Thoracic aorta (tissue), 2 donors: ENCODE measurements at places on chromosomes 13 and 19.

GRCh38 chr19:54399189-54399588, 16.1 kb upstream of the TTYH1 start:
- DNase-seq: no peak

- DNase-seq: no peak
These were observed 6.6 kb downstream of the THOP1 start for GRCh38 chr19:2791876-2792275.

GRCh38 chr19:40862785-40863184, 12.5 kb upstream of the CYP2A6 start:
- DNase-seq: no peak

GRCh38 chr19:51114087-51114729, 6.0 kb upstream of the CTU1 start:
- DNase-seq: no peak

GRCh38 chr13:22112956-22113745, 442.3 kb downstream of the FGF9 start:
- DNase-seq: no peak

- DNase-seq: no peak
These were observed 19.9 kb upstream of the TINCR start for GRCh38 chr19:5587661-5588060.

DNA sequence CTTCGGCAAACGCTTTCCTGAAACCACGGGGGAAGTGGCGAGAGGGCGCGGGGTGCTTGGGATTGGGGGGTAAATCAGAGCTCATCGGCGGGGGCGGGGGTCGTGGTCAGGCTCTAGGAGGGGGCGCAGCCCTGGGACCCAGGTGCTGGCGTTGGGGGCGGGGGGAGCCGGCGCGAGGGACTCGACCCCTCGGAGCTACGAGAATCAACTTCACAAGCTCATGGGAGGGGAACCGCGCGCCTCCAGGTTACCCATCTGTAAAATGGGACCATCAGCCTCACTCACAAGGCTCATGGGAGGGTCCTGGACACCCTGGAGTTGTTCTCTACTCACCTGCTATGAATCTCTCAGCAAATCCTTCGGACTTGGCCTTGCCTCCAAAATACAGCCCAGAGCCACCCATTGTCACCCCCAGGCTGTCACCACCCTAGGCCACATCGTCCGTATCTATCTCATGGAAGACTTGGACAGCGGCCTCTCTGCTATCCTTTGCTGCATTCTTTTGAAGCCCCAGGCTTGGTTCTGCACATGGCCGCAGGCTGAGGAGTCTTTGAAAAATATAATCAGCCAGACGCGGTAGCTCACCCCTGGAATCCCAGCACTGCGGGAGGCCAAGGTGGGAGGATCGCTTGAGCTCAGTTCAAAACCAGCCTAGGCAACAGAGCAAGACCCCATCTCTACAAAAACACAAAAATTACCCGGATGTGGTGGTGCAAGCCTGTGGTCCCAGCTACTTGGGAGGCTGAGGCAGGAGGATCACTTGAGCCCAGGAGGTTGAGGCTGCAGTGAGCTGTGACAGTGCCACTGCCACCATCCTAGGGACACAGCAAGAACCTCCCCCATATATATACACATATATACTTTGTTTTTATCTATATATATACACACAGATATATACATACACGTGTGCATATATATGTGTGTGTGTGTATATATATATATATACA, 939 bp upstream of the RANBP3 start:
- DNase-seq: no peak

DNA sequence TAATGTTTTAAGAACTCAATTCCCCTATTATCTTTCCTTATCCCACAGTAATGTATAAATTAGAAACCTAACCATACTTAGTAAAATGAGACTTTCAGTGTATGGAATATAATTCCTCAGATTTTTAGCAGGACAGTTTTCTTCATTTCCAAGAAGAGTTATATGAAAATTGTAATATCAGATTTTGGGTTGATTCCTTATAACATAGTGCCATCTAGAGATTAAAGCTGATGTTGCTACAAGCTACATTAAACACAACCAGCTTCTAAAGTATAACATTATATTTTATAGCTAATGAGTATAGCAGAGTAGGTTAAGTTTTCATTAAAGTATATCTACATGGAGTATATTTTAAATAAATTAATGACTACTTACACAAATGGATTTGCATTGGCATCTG, 99.7 kb upstream of the MIR17HG start:
- DNase-seq: no peak

- no peak for DNase-seq
These were observed 92.1 kb downstream of the USP12 start for GRCh38 chr13:27079421-27079958.

DNA sequence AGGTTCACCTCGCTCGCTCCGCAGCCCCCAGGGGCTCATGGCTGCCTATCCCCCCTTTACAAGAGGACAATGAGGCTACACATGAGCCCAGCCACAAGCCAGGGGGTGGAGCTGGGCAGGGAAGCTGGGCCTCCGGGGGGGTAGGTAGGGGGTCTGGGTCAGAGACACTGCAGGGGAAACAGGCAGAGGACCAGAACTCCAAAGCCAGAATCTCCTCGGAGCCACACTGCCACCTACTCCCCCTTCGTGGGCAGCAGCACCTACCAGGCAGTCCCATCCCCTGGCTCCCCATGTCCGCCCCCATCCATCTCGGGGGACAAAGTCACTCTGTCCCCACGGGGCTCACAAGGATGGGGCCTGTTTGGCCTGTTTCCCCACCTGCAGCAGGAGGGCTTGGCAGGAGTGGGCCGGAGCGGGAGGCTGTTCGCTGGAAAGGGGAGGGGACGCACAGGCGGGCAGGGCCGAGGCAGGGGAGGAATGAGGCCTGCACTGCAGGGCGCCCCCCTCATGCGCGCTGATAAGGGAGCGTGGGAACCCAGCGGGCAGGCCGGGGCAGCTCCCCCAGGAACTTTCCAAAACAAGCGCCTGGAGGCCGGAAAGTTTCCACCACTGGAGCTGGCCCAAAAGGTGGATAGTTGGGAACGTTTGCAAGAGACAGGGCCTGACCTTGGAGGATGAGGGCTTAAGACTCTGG, 545 bp upstream of the ISYNA1 start:
- DNase-seq: no peak
